ENCODE measurements at places on chromosomes 2 and 18.

- ATAC-seq, result no peak
Observed at GRCh38 chr18:77716282-77716681, 466.6 kb downstream of the GALR1 start.

- ATAC-seq, result no peak
Observed at GRCh38 chr2:20487392-20488174, 40.7 kb downstream of the RHOB start.

DNA sequence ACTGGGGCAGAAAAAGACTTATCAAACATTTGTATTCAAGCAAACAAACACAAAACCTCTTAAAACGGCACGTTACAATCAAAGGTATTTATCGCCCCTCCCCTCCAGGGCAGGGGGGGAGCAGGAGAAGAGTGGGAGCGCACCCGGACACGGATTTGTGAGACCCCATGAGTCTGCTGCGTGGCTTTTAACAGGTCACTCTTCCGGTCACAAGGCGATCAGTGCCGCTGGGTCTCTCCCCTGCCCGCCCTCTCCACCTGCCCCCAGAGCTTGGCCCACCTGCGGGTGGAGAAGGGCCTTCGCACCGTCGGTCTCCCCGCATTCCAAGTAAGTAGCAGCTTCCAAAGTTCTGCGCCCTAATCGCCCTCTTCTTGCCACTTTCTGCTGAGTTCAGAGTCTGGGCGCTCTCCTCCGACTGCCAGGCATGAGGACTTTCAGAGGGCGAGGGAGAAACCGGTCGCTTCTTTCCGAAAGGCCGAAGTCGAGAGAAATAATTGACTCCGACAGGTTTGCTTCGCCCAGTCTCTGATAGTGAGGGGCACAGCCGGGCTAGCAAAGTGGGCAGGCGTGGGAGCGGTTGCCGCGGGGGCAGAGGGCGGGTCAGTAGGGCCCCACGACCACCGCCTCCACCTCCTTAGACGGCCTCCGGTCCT, 800 bp downstream of the RPRM start:
- ATAC-seq, result peak; percentile 1

- no peak for ATAC-seq
Observed at GRCh38 chr18:40911041-40911440, 1044.0 kb upstream of the PIK3C3 start.

- no peak for ATAC-seq
Observed at GRCh38 chr2:173553593-173553992, 198.9 kb downstream of the CDCA7 start.

- no peak for ATAC-seq
Observed at GRCh38 chr2:54052825-54053718, 62.3 kb upstream of the ACYP2 start.

DNA sequence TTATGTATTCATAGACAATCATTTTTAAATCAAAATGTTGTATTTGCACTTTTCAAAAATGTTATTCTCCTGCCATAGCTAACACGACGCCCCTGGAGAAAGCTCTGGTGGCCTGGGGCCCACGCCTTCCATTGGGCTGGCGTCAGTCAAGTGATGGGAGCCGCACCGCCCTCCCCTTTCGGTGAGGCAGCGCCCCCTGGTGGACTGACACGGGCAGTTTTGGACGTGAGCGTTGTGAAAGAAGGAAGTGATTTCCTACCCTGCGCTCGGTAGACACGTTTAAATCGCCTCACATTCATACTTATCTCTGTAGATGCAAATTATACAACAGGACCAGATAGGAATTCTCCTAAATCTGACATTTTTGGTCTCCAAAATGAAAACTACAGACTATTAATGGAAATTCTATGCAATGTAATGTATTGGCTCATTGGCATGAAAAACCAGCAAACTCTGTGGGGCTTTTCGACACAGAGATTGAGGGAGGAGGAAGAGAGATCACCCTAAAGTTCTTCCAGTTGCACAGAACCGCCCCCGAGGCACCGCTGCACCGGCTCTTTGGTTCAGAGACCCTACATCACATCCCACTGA, 326.2 kb upstream of the SOX11 start:
- peak; percentile 51 for ATAC-seq

DNA sequence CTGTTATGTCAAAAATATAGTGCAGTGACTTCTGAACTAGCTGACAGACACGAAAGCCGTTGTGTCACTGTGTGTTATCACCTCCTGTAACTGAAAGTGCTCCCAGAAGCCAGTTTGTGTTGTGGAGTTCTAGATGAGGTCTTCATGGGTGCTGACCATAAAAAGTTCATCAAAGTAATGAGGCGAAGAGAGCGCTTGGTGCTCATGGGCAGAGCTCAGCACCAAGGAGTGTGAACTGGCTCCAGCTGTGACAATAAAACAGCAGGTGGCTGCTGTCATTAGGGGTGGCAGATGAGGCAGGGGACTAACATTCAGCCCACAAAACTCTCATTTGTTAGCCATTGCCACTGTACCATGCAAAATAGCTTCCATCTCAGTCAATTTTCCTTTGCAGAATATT, 151.1 kb downstream of the ZNF407 start:
- no peak for ATAC-seq

GRCh38 chr18:6561420-6561861, 146.7 kb upstream of the L3MBTL4 start:
- peak; percentile 78 for ATAC-seq

DNA sequence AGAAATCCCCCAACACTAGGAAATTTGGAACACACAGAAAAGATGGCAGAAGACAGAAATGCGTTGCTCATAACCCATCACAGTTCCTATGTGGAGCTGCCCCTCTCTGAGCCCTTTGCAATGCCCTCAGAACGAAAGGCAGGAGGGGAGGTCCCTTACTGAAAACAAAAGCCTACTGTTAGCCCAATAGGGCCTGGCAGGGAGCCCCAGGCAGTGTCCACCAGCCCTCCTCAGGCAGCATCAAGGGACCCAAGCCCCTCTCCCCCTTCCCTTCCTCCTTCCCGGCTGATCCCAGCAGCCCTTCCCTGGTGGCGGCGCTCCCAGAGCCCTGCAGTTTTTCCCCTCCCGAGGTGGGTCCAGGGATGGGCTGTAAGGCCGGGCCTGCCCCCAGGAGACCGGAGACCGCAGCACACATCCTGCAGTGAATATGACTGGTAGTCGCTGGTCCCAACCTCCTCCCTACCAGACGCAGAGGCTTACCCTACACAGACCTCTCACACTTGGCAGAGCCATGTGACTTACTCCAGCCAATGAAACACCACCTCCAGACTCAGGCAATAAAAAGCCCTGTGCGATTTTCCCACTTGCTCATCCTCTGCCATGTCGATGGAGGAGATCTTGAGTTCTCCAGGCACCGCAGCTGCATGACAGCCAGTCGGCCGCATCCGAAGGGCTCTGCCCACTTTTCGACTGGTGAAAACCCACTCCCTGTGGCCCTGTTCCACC, 19.4 kb upstream of the DUSP2 start:
- ATAC-seq, result no peak

GRCh38 chr2:145547620-145548019, 1027.7 kb upstream of the ZEB2 start:
- no peak for ATAC-seq

DNA sequence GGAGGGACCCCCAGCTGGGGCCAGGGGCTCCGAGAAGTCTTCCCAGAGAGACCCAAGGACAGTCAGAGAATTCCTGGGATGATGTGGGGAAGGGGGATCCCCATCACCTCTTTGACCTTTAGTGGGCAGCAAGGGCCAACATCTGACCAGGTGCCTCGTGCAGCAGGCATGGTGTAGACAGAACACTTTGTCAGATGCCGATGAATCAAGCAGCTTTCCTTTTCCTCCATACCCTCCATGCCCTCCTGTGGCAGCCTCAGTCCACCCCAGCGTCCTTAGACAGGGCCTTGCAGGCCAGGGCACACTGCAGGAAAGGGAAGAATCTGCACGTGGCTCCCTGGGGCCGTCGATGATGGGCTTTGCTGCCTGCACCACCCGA, 26.3 kb downstream of the GPR55 start:
- ATAC-seq, result no peak

DNA sequence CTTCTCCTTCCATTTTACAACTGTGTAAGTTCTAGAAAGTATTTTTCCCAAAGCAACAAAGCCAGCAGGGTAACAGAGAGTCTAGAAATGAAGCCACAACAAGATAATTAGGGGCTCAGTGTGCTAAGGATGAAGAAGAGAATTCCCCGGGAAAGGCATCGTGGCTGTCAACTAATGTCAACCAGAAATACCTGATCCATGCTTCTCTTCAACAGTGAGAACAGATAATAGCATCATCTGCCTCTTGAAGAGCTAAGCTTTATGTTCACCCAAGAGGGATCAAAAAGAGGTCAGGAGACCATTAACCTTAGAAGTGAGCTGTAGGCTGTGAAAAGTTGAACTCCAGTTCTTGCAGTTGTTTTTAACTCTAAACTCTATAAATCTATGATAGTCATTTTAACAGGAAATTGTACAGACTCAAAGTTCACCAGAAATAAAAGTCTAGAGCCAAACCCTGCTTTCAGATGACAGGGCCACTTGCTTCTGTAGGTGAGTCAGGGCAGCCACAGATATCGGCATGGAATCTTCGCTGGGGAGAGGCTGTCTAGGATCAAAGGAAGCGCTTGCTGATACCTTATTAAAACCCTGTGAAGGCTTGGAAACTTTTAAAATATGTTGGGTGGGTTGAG, 540.7 kb upstream of the ID2 start:
- no peak for ATAC-seq

DNA sequence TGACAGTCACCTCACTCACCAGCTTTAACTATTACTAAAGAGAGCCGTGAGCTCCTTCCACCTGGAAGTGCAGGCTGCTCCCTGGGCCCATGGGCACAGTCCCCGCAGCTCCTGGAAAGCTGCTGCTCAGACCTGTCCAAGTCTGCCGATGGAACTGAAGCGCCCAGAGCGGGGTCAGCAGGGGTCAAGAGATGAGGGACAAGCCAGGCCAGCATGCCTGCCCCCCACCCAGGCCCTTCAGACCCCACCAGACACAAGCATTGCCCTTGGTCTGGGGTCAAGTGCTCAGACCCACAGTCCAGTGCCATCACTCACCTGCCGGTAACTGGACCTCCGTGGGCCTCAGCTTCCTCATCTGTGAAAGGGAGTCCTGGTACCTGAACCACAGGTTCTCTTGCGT, 59.9 kb downstream of the BIN1 start:
- ATAC-seq, result no peak

GRCh38 chr2:182818501-182818900, 47.9 kb downstream of the FRZB start:
- no peak for ATAC-seq

DNA sequence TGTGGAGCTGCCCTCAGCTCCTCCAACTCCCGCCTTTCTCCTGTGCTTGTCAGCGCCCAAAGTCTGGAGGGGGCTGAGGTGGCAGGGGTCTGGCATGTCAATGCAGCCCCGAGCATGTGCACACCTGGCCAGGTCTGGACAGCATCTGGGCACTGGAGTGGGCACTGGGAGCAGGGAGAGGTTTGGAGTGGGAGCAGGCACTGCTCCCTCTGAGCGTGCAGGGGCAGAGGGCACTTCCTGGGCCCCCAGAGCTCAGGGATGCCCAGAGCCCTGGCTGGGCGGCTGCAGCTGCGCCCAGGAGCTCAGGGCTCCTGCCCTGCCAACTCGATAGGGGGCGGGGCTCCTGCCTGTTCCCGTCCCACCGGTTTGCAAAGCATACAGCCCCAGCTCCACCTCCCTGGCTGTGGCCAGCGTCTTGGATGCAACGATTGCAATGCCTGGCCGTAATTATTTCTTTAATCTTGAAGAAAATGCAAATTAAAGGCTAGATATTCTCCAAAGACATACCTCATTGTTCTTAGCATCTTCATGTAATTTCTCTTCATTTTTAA, 57.4 kb upstream of the LDAH start:
- no peak for ATAC-seq

DNA sequence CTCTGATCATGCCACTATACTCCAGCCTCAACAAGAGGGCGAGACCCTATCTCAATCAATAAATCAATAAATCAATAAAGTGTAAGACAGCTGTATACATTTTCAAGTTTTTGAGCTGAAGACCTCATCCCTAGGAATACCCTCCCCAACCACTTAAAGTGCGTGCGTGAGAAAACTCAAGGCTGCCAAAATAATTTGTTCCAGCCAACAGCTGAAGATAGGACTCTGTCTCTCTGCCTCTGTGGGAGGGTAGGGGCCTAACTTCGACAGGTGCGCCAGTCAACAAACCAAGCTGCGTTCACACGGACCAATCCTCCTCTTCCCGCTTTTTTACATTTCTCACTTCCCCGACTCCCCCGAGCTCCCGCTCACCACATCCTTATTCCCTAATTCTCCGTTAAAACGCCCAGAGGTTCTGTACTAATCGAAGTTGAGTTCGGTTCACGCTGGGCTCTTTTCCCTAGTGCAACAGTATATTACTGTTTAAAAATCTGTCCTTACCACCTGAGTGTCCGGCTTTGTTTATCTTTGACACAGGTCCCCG, 618 bp downstream of the POLR2D start:
- no peak for ATAC-seq

GRCh38 chr2:163343316-163343715, 392.5 kb downstream of the FIGN start:
- no peak for ATAC-seq

DNA sequence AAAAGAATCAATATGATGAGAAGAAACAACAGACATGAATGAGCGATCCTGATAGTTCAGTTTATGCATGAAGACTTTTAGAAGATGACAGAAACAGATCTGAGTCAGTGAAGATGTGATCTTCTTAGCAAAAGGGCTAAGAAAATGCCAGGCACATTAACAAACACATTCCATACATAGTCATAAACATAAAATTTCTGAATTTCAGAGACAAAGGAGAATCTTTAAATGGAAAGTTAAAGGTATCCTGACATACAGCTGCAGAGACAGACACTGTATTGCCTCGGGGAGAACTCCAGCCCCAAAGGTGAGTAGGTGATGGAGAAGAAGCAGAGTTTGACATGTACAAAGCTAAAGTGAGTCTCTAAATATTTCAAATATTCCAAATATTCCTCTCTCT, 40.6 kb upstream of the FN1 start:
- no peak for ATAC-seq

GRCh38 chr18:68555879-68556301, 159.0 kb downstream of the TMX3 start:
- no peak for ATAC-seq

DNA sequence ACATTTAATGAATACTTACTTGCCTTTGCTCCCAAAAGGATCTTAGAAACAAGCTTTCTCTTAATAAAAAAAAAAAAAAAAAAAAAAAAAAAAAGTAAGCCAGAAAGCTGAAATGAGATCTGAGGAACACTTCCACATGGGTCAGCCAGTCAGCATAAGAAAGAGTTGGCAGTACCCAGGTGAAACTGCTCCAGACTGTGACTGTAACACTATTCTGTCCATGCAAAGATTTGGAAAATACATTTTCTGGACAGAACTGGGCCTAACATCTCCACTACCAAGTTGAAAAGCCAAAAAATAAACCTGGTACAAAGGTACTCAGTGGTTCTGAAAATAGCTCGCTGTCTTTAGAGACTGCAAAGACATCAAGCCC, 135.7 kb downstream of the THADA start:
- ATAC-seq, result no peak

- peak; percentile 24 for ATAC-seq
Observed at GRCh38 chr2:47072728-47073191, 82.3 kb downstream of the STPG4 start.

All from gastroesophageal sphincter (tissue), 4 donors.